Aorta (tissue), 5 donors: ENCODE measurements at places on chromosomes 7 and 10. TPM values are rescaled to one million over a fixed set of nuclear protein-coding genes. Genes with fewer than 3 reads are reported as not detected.

- H3K27ac ChIP-seq, result no peak overlapping the region
- DNase-seq, result no peak
- H3K4me3 ChIP-seq, result no peak overlapping the region
- no peaks in the 10 kb centered on the region for H3K27me3 ChIP-seq
- H3K4me1 ChIP-seq, result peaks cover 3% of the 10 kb centered on the region
These were observed 41.7 kb downstream of the CCDC71L start for GRCh38 chr7:106619213-106619612.

GRCh38 chr7:17131060-17131345, 167.4 kb upstream of the AHR start:
- H3K4me3 ChIP-seq, result no peak overlapping the region
- no peaks in the 10 kb centered on the region for H3K36me3 ChIP-seq
- no peak overlapping the region for H3K27ac ChIP-seq
- no peaks in the 10 kb centered on the region for H3K27me3 ChIP-seq

DNA sequence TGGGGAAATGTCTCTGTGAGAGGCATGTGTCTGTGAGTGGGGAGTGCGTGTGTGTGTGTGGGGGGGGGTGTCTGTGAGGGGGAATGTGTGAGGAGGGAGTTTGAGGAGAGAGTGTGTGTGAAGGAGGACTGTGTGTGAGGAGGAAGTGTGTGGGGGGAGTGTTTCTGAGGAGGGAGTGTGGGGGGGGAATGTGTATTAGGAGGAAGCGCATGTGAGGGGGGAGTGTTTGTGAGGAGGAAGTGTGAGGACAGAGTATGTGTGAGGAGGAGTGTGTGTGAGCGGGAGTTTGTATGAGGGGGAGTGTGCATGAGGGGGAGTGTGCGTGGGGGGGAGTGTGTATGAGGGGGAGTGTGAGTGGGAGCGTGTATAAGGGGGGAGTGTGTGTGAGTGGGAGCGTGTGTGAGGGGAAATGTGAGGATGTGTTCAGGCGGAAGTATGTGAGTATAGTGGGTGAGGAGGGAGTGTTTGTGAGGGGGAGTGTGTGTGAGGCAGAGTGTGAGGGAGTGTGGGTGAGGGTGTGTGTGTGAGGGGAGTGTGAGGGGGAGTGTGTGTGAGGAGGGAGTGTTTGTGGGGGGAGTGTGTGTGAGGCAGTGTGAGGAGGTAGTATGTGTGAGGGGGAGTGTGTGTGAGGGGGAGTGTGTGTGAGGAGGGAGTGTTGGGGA, 21.8 kb upstream of the PTPRN2 start:
- no peaks in the 10 kb centered on the region for H3K36me3 ChIP-seq
- H3K4me1 ChIP-seq, result no peaks in the 10 kb centered on the region
- H3K27ac ChIP-seq, result no peak overlapping the region
- no peak overlapping the region for H3K4me3 ChIP-seq
- H3K27me3 ChIP-seq, result no peaks in the 10 kb centered on the region

The TEX47 gene
- not detected for total RNA-seq

The C10orf67 gene
- not detected for total RNA-seq

GRCh38 chr10:131431533-131431932, 120.0 kb upstream of the TCERG1L start:
- no peaks in the 10 kb centered on the region for H3K27me3 ChIP-seq
- H3K4me3 ChIP-seq, result no peak overlapping the region
- no peaks in the 10 kb centered on the region for H3K4me1 ChIP-seq
- no peak overlapping the region for H3K27ac ChIP-seq
- DNase-seq, result peak; percentile 69
